ENCODE measurements at places on chromosomes 3 and 15. TPM values are rescaled to one million over a fixed set of nuclear protein-coding genes. Genes with fewer than 3 reads are reported as not detected.
A peak's percentile ranks its signal among the peaks of the same experiment; 100 is the strongest.

GRCh38 chr3:112627919-112628466 is 12.9 kb downstream of the CCDC80 start:
- H3K4me3 ChIP-seq = no peak overlapping the region
- H3K27me3 ChIP-seq = no peaks in the 10 kb centered on the region
- H3K4me1 ChIP-seq = no peaks in the 10 kb centered on the region
- peaks cover 3% of the 10 kb centered on the region for H3K36me3 ChIP-seq

DNA sequence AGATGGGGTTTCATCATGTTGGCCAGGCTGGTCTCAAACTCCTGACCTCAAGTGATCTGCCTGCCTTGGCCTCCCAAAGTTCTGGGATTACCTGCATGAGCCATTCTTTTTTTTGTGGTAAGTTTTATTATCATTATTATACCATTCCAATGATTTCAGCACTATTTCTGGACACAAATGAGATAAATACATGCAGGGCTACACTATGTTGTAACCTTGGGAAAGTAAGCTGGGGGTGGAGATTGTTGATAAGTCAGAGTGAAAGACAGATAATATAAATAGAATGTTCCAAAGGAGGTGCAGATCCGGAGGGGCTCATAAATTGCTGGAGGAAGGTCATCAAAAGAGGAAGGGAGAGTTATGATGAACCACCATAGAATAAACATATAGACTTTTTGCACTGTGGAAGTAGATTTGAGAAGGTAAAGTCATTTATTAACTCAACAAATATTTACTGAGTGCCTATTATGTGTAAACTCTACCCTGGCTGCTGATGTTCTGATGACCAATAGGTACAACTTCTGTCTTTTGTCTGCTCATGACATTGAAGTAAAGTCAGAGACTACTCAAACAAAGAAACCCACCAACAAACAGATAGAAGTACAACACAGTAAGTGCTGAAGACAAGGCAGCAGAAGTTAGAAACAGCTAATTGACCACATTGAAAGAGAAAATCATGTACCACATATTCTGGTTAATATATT is 478.9 kb upstream of the GOLIM4 start:
- no peak overlapping the region for H3K27ac ChIP-seq
- no peaks in the 10 kb centered on the region for H3K27me3 ChIP-seq
- H3K4me3 ChIP-seq = no peak overlapping the region
- no peaks in the 10 kb centered on the region for H3K4me1 ChIP-seq

- no peak overlapping the region for H3K4me3 ChIP-seq
- H3K27me3 ChIP-seq = no peaks in the 10 kb centered on the region
- H3K27ac ChIP-seq = peak overlapping the region; percentile 69
- H3K36me3 ChIP-seq = no peaks in the 10 kb centered on the region
- DNase-seq = peak; percentile 91
Observed at GRCh38 chr3:42490243-42490642, 12.2 kb upstream of the VIPR1 start.

- H3K4me1 ChIP-seq = no peaks in the 10 kb centered on the region
- H3K36me3 ChIP-seq = no peaks in the 10 kb centered on the region
- H3K27ac ChIP-seq = no peak overlapping the region
- no peaks in the 10 kb centered on the region for H3K27me3 ChIP-seq
Observed at GRCh38 chr15:66934868-66935520, 130.4 kb upstream of the SMAD3 start.

DNA sequence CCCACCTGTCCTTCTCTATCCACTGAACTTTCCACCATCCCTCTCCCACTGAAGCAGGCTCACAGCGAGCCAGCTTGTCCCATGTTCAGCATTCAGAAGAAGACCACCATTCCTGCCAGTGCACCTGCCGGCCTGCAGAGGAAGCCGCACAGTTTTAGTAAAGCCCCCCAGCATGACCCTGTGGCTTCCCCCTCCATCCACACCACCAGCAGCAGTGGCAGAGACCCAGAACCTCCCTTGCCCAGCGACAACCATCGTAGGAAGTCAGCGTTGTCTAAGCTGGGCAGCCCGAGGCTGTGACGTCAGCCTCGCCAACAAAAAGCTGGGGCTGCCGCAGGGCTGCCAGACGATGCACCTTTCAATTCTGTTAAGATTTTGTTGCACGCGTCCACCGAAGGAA is 66.6 kb upstream of the TAMM41 start:
- H3K36me3 ChIP-seq = no peaks in the 10 kb centered on the region
- no peak overlapping the region for H3K27ac ChIP-seq
- H3K27me3 ChIP-seq = no peaks in the 10 kb centered on the region
- no peak for DNase-seq
- H3K4me3 ChIP-seq = no peak overlapping the region

DNA sequence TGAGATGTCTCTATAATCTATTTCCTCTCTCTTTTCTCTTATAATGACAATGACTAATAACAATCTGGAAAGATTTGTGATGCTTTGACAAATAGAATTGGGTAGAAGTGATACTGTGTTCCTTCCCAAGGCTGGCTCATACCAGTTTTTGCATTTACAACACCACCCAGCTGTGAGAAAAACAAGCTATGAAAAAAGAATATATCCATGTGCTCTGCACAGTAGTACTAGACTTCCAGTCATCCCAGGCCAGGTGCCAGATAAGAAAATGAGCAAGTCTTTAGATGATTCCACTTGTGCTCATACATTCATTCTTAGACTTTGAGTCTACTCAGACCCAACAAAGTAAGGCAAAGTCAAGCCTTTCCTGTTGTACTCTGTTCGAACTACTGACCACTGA is 350.2 kb upstream of the POU1F1 start:
- no peaks in the 10 kb centered on the region for H3K4me1 ChIP-seq
- no peaks in the 10 kb centered on the region for H3K27me3 ChIP-seq
- H3K27ac ChIP-seq = no peak overlapping the region
- no peaks in the 10 kb centered on the region for H3K36me3 ChIP-seq

- no peak for DNase-seq
- no peak overlapping the region for H3K4me3 ChIP-seq
- no peaks in the 10 kb centered on the region for H3K4me1 ChIP-seq
- H3K27ac ChIP-seq = no peak overlapping the region
- no peaks in the 10 kb centered on the region for H3K36me3 ChIP-seq
Observed at GRCh38 chr3:51817375-51817774, 38.3 kb upstream of the IQCF6 start.

GRCh38 chr3:105253225-105253624 is 113.5 kb upstream of the ALCAM start:
- DNase-seq = no peak
- no peak overlapping the region for H3K27ac ChIP-seq
- H3K27me3 ChIP-seq = no peaks in the 10 kb centered on the region
- H3K4me3 ChIP-seq = no peak overlapping the region
- H3K4me1 ChIP-seq = no peaks in the 10 kb centered on the region
- no peaks in the 10 kb centered on the region for H3K36me3 ChIP-seq

DNA sequence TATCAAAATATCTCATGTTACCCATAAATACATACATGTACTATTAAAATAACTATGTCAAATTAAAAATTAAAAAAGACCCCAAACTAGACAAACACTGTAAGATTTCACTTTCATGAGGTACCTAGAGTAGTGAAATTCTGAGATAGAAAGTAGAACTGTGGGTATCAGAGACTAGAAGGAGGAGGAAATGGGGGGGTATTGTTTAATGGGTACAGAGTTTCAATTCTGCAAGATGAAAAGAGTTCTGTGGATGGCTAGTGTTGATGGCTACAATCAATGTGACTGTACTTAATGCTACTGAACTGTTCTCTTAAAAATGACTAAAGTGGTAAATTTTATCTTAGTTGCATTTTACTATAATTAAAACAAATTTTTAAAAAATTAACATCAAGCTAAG is 36.6 kb downstream of the RFX7 start:
- no peaks in the 10 kb centered on the region for H3K36me3 ChIP-seq
- no peaks in the 10 kb centered on the region for H3K27me3 ChIP-seq
- DNase-seq = no peak
- H3K4me3 ChIP-seq = no peak overlapping the region
- no peaks in the 10 kb centered on the region for H3K4me1 ChIP-seq

GRCh38 chr3:40847551-40847992 is 322.8 kb downstream of the ZNF621 start:
- H3K36me3 ChIP-seq = no peaks in the 10 kb centered on the region
- DNase-seq = no peak
- H3K4me1 ChIP-seq = no peaks in the 10 kb centered on the region
- no peak overlapping the region for H3K4me3 ChIP-seq

DNA sequence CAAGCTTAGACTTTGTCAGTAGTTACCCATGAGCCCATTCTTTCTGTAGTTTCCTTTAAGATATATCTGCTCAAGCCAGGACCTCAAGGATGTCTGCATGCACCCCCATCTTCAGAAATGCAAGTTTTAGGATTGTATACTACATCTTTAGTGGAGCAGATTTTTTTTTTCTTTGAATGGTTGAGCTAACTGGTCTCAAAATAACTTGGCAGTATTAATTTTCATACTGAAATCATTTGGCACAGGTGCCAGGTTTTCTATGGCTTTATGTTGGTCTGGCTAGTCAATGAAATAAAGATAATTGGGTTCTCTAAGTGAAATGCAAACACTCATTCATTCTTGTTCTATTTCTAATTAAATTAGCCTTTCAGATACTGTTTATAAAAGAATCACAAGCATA is 108.9 kb downstream of the ATG7 start:
- no peaks in the 10 kb centered on the region for H3K36me3 ChIP-seq
- H3K4me3 ChIP-seq = no peak overlapping the region
- no peak overlapping the region for H3K27ac ChIP-seq
- peaks cover 2% of the 10 kb centered on the region for H3K4me1 ChIP-seq

- H3K27ac ChIP-seq = no peak overlapping the region
- H3K4me3 ChIP-seq = no peak overlapping the region
- no peak for DNase-seq
Observed at GRCh38 chr3:141407047-141407446, 38.7 kb downstream of the ZBTB38 start.

GRCh38 chr15:60375306-60375705 is 22.5 kb downstream of the ANXA2 start:
- no peaks in the 10 kb centered on the region for H3K27me3 ChIP-seq
- H3K4me1 ChIP-seq = peaks cover 17% of the 10 kb centered on the region
- H3K36me3 ChIP-seq = peaks cover 4% of the 10 kb centered on the region
- no peak for DNase-seq

GRCh38 chr3:112413074-112413473 is 80.1 kb downstream of the CD200 start:
- no peak for DNase-seq
- no peaks in the 10 kb centered on the region for H3K36me3 ChIP-seq
- H3K4me1 ChIP-seq = no peaks in the 10 kb centered on the region

DNA sequence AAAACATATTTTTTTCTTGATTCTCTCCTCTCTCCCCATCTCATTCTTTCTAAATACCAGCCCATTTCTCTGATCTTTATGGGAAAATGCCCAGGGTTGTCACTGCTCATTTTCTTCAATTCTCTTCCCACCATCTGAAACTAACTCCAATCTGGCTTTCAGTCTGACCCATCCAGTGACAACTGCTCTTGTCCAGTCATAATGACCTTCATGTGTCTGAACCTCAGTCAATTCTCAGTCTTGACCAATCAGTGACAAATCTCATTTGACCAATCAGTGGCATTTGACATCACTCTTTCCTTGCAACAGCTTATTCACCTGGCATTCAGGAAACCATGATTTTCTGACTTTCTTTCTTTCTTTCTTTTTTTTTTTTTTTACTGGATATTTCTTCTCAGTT is 15.1 kb downstream of the VEPH1 start:
- no peaks in the 10 kb centered on the region for H3K27me3 ChIP-seq
- H3K4me3 ChIP-seq = no peak overlapping the region
- no peaks in the 10 kb centered on the region for H3K4me1 ChIP-seq

GRCh38 chr15:68608206-68608843 is 29.5 kb downstream of the CORO2B start:
- H3K27ac ChIP-seq = no peak overlapping the region
- H3K27me3 ChIP-seq = no peaks in the 10 kb centered on the region
- DNase-seq = peak; percentile 90
- no peaks in the 10 kb centered on the region for H3K4me1 ChIP-seq

DNA sequence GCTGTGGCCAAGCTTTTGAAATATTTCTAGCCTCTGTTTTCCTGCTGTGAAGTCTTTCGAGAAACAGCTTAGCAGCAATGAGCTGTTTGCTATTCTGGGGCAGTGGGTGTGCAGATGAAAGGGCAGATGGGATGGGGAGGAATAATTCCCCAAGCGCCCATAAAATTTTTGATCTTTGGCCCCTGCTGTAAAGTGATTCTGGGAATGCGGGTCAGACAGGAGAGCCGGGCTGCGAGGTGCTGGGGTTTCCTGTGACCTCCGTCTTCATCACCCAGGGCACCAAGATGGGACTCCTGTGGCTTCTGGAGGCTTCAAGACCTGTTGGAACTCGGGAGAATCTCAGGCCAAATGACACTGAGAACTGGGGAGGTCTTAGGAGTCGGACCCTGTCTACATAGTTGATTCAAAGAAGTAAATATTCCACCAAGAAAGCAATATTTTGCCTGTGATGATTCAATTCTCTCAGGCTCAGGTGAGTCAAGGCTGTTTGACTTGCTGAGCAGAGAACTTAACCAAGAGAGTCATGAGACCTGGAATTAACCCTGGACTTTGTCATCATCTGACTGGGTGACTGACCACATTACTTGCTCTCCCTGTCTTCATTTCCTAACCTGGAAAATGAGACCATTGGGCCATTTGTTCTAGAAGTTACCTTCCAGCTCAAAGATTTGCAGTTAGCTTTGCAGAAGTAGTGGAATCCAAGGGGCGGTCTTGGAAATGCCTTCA is 86.4 kb downstream of the POLR2M start:
- H3K36me3 ChIP-seq = no peaks in the 10 kb centered on the region
- H3K27me3 ChIP-seq = no peaks in the 10 kb centered on the region
- H3K27ac ChIP-seq = no peak overlapping the region
- no peak for DNase-seq
- peaks cover 2% of the 10 kb centered on the region for H3K4me1 ChIP-seq

DNA sequence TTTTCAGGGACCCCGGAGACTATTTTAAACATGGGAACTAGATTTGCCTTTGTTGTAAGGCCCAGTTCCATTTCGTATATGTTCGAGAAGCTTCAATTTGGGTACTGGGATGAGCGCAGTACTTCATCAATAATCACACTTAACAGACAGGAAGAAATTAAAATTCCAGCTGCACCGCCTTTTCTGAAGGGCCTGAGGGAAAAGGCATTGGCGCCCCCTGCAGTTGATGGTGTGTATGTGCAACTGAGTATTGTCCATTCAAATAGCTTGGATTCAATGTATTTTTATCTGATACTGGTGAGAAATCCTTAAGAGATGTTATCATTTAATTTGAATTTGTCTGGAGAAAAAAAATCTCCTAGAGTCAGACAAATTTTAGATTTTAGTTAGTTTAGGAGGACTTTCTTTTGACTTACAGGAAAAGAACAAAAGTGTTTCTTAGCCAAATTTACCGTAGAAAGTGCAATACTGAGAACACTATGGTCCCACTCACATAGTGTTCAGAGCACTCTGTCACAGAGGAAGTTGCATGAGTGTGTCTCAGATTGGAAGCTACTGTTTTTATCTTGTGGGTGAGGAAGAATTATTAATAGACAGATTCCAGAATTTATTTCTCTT is 5.4 kb upstream of the ALDH1A2 start:
- H3K4me3 ChIP-seq = no peak overlapping the region
- H3K4me1 ChIP-seq = no peaks in the 10 kb centered on the region
- H3K36me3 ChIP-seq = no peaks in the 10 kb centered on the region

- H3K4me3 ChIP-seq = no peak overlapping the region
- DNase-seq = no peak
- H3K36me3 ChIP-seq = peaks cover 5% of the 10 kb centered on the region
Observed at GRCh38 chr3:32733631-32734229, 48.7 kb downstream of the CNOT10 start.

GRCh38 chr3:64063983-64064438 is 40.7 kb upstream of the PSMD6 start:
- H3K27me3 ChIP-seq = no peaks in the 10 kb centered on the region
- H3K27ac ChIP-seq = no peak overlapping the region
- no peaks in the 10 kb centered on the region for H3K36me3 ChIP-seq
- H3K4me3 ChIP-seq = no peak overlapping the region

The SPINK8 gene
- not detected for total RNA-seq

The CLDN1 gene
- 1.8 TPM for total RNA-seq

The MNS1 gene
- 2.1 TPM for total RNA-seq

The DNAJA4 gene
- total RNA-seq = 20.2 TPM

The DAZL gene
- total RNA-seq = not detected

The CIB2 gene
- total RNA-seq = 6.9 TPM

The GABRR3 gene
- total RNA-seq = not detected

The SLC9A9 gene
- total RNA-seq = 45.8 TPM

The CIAO2A gene
- 23.2 TPM for total RNA-seq

Data from aorta (tissue), 5 donors.